ENCODE measurements at places on chromosomes 2 and 18.

DNA sequence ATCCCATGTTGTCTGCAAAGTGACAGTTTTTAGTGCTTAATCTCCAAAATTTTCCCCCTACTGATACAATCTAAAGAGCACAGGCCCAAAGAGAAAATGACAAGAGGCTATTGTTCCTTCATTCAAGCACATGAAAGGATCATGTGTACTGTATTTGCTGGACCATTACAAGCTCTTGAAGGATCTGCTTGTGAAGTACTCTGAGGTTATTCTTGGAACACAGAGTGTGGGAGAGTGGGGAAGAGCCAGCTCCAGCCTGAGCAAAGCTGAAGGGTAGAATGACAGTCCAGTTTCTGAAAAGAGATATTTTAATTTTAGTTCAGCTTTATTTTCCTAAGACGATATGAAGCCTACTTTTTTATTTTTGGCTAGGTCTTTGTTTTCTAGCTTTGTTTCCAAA is 112.2 kb downstream of the GALNT3 start:
- no peak for DNase-seq

GRCh38 chr2:210262036-210262435 is 36.8 kb upstream of the ACADL start:
- DNase-seq, result no peak

DNA sequence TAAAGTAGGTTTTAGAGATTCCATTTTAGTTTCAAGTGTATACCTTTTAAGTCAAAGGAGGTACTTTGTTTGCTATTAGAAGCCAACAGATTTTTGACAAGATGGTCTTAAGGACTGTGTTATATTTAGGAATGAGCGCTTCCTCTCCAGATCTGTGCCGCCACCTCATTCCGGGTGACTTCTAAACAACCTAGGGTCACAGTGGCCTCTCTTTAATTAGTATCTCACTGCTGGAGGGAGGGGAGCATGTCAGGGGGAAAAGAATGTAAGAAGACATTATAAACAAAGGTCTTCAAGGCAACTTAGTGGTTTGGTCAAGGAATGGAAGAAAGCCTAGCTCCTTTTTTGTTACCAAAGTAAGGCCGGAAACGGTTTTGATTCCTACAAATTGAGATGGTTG is 67.0 kb downstream of the RBMS1 start:
- no peak for DNase-seq

DNA sequence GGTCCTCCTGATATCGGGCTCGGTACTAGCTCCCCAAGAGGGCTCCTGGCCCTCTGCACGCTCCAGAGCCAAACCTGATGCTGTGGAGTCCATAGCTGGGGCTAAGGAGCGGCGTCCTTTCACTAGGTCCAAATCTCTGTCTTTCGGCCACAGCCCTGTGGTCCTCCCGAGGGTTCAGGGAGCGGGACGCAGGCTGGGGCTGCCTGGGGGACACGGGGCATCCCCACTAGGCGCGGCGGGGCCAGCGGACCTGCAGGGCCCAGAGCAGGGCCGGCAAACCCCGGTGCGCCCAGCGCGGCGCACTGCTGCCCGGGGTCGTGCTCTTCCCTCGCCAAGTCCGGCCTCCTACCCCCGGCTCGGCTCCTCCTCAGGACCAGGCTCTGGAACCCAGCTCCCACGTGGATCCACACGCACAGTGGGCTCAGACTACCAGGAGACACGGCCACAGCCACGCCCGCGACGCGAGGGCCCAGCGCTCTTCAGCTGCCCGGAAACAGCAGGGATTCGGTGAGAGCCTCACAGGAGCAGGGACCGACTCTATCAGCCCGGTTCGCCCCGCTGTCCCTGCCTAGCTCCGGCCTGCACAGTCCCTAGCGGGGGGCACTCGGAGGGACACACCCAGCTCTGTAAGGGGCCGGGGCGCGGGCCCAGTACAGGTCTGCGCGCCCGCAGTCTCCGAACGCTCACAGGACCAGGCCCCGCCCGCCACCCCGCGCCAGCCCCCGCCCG is 593 bp downstream of the ZNF514 start:
- peak; percentile 18 for DNase-seq

DNA sequence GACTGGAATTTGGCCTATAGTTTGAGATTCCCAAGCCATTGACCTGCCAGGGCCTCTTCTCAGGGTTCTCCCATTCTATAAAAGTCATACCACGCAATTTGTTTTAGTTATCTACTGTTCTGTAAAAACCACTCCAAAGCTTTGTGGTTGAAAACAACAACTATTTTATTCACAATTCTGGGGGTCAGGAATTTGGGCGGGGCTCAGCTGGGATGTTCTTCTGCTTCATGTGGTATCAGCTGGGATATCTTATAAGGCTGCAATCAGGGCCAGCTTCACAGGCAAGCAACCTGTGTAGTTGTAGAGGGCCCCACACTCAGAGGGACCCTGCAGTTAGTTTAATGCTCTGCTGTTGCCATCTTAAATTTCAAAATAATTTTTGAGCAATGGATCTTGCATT is 16.4 kb upstream of the NOTO start:
- DNase-seq, result no peak

GRCh38 chr2:43464590-43464989 is 131.2 kb downstream of the THADA start:
- DNase-seq, result no peak

DNA sequence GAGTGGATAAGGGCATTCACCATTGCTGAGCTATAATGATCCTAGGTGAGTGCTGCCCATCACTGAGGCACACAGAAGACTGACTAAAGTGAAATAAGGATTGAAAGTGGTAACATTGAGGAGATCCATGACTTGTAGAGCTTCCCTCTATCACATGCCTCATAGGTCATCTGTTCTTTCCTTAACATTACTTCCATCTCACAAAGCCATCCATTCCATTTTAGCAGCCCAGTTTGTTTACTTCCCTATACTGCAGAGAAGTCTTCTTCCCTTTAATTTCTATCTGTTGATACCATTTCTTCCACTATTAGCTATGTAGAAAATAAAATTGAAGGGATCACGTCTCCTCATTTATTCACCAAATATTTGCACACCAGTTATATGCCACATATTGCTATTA is 32.1 kb downstream of the ME2 start:
- no peak for DNase-seq

DNA sequence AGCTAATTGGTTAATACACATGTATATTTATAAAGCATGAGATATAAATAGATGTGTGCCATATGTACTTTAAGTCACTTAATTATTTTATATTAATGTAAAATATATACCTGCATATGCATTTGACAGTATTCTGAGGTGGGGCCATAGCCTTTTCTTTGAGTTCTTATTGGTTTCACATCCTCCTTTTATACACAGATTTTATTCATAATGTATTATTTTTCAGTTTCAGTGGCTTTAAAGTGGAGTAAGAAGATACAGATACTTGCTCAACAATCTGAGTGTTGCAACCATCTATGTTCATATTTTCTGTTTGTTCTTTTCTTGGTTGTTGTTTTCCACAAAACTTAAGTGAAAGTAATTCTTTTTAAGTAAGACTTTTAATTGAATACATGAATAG is 436.5 kb downstream of the RND3 start:
- DNase-seq, result no peak

GRCh38 chr2:46012618-46013240 is 284.5 kb upstream of the EPAS1 start:
- no peak for DNase-seq

DNA sequence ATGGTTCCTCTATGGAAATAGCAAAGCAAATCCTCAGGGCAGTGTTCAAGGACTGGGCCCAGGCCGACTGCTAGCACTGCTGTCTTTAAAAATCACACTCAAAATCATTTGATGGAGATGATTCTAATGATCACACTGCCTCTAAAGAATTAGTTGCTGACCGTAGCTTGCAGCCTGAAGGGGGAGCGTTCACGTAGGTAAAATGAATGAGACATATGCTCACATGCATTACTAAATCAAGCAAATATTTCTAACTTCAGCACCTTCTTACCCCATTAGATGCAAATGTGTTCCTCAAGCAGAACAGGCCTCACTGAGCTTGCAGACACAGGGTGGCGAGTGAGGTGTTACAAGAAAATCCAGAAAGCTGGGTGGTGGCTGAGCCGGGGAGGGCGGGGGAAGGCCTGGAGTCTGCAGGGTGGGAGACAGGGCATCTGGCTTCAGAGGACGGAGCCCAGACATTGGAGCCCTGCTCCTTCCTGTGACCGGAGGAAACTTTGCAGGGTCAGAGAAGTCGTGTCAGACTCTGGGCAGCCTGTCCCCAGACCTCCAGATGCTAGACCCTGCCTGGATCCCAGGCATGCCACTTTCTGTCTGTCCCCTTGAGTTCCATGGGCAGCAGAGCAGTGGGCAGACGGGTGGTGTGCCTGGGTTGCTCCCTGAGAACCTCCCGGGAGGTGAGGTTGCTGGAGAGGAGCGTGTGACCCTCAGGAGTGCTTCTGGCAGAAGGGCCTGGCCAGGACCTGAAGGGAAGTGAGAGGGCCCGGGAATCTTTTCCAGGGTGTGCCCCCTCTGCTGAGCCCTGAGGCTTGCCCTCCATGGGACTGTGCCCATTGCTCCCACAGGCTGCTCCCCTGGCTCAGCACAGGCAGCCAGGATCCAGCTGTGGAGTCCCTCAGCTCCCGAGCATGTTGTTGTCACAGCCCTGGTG is 7.1 kb upstream of the NPPC start:
- DNase-seq, result no peak

DNA sequence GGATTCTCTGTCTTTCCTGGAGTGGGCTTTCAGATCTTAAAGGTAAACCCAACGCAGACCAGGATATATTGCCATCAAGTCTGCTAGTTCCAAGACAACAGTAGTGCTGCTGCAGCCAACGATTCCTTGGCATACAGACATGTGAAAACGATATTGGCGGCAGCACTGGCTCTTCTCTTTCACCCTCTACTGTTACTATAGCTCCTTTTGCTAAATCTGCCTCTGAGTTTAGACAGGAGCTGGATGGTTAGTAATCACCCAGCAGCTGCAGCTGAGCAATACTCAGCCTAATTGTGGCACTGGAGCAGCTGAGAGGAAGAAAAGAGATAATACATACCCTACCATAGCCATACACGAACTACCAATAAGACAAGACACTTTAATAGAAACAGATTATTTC is 4.0 kb downstream of the YES1 start:
- no peak for DNase-seq

DNA sequence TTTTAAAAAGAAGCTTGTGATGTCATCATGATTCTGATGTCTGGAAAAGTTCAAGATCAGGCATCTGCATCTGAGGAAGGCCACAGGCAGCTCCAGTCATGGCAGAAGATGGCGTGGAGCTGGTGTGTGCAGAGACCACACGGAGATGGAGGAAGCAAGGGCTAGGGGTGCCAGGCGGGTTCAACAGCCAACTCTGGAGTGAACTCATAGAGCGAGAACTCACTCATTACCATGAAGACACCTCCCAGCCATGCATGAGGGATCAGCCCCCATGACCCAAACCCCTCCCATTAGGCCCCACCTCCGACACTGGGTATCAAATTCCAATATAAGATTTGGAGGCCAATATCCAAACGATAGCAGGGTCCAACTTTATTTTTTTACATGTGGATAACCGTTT is 61.6 kb downstream of the KCNG2 start:
- DNase-seq, result no peak

GRCh38 chr2:205386109-205386508 is 296.2 kb upstream of the NRP2 start:
- DNase-seq, result no peak

DNA sequence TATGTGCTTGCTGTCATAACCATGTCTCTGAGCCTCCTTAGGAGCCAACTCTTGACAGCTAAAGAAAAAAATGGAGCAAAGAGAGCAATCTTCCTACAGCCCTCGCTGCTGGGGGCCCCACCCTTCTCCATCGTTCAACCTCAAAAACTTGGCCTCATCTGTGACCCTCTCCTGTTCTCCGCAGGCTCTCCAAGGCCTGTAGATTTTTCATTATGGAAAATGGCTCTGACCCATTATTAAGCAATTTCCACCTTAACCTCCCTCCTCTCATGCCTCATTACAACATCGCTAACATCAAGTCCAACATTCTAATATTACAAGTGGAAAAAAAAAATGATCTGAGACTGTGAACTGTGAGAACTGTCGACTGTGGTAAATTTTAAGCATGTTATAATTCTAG is 98.7 kb downstream of the SLC8A1 start:
- DNase-seq, result no peak

All from stimulated activated CD4-positive, alpha-beta T cell treated with anti-CD3 and anti-CD28 coated beads, Interleukin-2, amount 100 ng/mL, for 48 hours (primary cell).